ENCODE measurements at places on chromosomes 1 and 21.

DNA sequence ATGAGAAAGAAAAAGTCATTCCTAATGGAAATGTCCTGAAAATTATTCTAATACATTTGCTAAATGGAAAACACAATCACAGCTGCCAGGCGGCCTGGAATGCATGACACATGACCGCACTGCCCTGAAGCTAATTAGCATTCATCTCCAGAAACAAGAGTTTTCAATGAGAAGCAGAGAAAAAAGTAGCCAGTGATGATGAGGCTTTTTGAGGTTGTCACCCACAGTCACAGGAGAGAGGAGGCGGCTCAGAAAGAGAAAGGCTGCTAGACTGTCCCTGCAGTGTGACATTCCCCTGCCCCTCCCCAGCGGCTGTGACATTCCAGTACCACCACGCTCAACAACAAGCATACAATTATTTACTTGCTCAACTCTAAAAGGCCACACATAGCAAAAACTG lies 122.9 kb upstream of the KRTAP19-8 start:
- no peak for DNase-seq

DNA sequence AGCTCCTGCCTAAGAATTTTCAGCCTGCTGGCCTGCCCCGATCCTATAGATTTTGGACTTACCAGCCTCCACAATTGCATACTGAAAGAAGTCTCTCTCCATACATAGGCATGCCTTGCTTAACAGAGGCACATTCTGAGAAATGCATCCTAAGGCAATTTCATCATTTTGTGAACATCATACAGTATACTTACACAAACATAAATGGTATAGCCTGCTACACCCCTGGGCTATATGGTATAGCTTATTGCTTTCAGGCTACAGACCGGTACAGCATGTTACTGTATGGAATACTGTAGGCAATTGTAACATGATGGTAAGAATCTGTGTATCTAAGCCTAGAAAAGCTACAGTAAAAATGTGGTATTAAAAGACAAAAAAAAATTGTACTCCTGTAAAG lies 174.7 kb downstream of the NRIP1 start:
- no peak for DNase-seq

GRCh38 chr1:28917757-28918118 lies 3.4 kb downstream of the EPB41 start:
- DNase-seq, result no peak

GRCh38 chr1:53465023-53465957 lies 6.1 kb downstream of the DMRTB1 start:
- no peak for DNase-seq

GRCh38 chr1:22916471-22916820 lies 56.2 kb downstream of the LACTBL1 start:
- DNase-seq, result no peak

DNA sequence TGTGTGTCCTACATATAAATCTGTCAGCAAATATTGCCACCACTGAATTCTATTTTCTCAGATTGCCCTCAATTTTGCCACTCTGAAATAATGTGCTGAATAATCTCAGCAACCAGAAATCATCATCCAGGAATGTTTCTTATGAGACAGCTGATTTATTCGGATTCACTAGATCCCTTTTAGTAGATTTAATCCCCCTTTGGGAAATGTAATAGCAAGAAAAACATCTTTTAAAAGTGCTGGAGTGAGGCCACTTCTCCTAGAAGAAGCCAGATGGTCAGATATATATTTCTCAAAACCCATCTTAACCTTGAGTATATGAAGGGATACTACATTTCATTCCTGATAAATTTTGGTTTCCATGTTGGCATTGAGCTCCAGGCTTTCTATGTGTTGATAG lies 327.7 kb downstream of the SMYD3 start:
- no peak for DNase-seq

GRCh38 chr1:230253150-230253549 lies 173.0 kb downstream of the PGBD5 start:
- no peak for DNase-seq

DNA sequence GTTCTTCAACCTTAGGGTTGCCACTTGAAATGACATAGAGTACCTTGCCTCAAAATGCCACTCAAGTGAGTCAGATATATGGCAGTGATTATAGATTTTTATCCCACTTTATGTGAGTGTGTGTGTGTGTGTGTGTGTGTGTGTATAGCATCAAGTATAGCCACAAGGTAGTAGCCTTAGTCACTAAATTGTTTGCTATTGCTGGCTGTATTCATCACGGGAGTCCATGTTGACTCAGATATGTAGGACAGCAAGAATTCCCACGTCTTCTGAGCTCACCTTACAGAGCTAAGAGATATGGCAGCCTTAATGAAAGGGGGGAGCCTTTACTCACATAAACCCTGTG lies 9.3 kb downstream of the ETS2 start:
- DNase-seq, result no peak

DNA sequence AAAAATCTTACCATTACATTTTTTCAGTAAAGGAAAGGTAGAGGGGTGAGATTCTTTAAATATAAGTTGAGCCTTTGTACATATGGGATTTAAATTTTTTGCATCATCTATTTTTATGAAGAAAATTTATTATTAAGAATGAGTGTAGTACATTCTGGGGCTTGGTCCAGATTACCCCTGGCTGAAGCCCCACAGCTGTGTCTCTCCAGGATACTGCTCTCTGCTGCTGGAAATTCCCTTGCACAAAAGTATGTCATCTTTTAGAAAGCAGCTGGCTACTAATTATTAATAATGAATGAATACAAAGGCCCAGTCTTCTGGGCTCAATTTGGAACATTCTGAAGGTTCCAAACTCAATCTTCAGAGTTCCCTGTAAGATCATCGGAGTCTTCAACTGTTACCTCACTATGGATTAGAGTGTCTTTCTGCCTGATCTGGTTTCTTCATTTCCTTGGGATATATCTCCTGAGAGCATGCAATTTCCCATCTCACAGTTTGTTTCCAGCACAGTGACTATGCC lies 428.6 kb upstream of the BRINP3 start:
- no peak for DNase-seq

- no peak for DNase-seq
Measured at GRCh38 chr1:10753299-10753698, 43.1 kb downstream of the CASZ1 start.

GRCh38 chr1:19165501-19165900 lies 44.6 kb downstream of the UBR4 start:
- no peak for DNase-seq

DNA sequence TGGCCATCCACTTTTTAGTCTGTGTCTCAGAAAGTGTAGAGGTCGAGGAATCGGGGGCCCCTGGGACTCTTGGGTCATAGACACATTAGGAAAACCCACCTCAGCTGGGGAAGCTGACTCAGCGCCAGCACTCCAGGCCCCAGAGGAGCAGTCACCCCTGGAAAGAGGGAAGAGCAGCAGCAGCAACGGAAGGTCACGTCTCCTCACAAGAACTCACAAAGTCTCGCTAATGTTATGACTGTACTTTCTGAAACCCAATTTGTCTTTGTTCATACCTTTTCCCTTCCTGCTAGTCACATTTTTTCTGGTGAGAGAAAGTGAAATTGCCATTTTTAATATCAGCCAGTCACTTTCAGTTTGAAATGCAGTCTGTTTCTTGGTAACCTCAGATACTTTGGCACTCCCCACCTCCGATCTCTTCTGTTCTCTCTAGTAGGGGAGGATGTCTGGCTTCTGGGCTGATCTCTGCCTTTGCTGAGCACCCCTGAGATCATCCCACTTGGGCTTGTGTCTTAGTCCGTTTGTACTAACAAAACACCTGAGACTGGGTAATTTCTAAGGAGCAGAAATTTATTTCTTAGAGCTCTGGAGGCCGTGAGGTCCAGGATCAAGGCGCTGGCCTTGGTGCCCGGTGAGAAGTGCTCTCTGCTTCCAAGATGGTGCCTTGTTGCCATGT lies 6.0 kb upstream of the NLRP3 start:
- no peak for DNase-seq

DNA sequence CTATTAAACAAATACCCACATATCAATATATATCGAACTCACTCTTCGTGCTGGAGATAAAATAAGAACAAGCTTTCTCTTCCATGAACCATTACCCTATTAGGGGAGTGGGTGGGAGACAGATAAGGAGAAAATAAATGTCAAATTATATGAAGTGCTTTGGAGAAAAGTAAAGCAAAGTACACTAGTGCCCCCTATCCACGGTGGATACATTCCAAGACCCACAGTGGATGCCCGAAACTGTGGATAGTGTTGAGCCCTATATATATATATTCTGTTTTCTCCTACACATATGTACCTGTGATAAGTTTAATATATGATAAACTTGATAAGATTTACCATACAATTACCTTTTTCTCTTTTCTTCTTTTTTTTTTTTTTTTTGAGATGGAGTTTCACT lies 54.6 kb downstream of the FH start:
- DNase-seq, result no peak

GRCh38 chr1:204692325-204692840 lies 6.8 kb upstream of the LRRN2 start:
- no peak for DNase-seq

GRCh38 chr1:229862017-229862774 lies 204.8 kb upstream of the GALNT2 start:
- DNase-seq, result no peak

DNA sequence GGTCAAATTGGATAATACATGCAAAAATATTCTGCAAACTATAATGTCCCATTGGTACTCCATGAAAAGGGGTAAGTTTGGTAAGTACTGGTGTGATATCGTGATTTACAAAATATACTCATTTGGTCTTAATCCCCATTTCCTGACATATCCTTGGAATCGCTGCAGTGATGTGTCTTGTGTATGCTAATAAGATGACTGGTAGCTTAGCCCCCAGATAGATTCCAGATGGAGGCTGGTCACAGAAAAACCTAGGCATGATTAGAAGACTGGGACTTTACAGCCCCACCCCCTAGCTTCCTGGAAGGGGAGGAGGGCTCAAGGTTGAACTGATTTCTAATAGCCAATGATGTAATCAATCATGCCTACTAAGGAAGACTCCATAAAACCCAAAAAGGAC lies 3.0 kb downstream of the VAMP4 start:
- DNase-seq, result no peak

- DNase-seq, result no peak
Measured at GRCh38 chr1:152728986-152729385, 21.0 kb downstream of the LCE4A start.

DNA sequence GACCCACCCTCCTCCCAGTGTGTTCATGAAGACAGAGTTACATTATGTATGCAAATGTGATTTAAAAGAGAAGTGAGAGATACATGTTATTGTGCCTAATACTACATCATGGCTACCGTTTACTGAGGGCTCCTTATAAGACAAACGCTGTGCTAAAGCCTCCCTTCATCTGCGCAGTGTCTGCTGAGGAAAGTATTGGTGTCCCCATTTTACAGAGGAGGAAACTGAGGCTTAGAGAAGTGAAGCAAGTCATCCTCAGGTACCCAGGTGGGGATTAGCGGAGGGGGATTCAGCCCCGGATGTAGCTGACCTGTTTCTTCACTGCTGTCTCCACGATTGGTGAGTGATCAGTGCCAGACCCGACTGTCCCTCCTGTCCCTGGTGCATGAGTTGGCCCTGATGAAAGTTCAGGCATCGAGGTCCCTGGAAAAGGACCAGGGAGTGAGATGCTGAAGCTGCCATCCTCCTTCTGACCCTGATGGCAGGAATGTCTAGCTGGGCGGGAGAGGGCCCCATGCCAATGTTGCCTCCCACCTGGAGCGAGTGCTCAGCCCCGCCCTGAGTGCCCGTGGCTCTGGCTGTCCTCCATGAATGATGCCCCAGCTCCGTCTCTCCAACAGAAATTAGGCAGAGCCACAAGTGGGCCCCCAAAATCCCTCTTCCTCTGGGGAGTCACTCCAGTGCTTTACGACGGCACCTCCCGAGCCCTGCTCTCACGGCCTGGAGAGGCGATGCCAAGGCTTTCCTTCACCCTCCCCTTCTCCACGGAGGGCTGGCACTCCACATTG lies 204.7 kb downstream of the KAZN start:
- no peak for DNase-seq

DNA sequence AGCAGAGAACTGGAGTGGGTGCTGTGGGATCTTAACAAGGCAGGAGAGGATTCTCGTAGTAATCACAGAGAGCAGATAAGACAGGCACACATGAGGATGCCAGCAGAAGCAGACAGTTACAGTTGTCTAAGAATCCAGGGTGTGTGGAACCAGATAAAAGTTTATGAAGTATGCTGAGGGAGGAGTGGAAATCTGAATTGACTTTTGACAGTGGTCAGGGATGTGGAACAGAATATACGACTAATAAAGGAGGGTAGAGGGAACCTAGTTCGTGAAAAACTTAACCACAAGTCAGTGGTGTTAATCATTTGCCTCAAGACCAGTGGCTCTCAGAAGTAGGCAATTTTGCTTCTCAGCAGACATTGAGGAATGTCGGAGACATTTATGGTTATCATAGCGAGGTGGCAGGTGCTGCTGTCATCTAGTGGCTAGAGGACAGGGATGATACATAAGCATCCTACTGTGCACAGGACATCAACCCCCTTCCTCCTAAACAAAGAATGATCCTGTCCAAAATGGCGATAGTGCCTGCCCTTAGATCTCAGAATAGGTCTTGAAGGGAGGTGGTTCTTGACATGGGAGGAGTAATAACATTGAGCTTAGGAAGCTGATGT lies 3.0 kb downstream of the LRRC8D start:
- DNase-seq, result no peak

DNA sequence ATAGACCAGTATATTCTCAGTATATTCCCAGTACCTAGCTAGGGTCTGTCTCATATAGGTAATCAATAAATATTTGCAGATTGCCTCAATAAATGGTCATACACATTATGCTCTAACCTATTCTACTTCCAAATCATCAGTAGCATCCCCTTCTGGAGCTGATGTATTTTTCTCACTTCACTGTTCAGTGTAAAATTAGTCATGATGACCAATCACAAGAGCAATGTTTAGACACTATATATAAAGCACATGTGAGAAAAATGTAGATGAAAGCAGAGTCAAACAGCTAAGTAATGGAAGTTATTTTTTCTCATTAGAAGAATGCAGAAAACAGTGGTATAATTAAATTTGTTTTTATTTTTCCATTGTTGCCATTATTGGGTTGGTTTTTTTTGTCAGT lies 34.7 kb downstream of the EPRS1 start:
- no peak for DNase-seq

GRCh38 chr1:28646040-28646439 lies 2.4 kb upstream of the RNU11 start:
- no peak for DNase-seq

DNA sequence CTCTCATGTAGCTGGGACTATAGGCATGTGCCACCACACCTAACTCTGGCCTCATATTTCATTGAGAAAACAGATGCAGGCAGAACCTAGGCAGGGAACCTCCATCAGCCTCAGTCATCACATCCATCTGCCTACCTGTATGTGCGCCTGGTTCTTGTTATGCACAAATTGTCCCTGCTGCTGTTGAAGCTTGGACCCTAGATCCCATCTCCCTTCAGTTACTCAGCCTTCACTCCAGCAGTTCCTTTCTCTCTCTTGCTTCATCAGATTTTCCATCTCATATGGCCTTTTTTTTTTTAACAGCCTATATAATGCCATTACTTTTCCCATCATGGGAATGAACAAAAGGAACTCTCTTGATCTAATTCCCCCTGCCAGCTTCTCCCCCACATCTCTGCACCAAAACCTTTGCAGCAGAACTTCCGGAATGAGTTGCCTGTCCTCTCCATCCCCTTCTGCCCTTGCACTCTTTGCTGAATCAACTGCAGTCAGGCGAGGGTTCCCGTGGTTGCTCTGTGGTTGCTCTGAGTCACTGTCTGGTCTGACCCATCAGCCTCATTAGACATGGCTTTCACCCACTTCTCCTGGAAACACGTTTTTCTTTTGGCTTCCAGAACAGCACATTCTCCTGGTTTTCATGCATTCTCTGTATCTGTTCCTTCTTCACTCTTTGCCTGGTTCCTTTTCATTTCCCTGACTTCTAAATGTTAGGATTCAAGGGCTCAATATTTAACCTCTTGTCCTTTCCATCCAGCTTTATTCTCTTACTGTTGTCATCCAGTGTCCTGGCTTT lies 41.5 kb downstream of the UBE4B start:
- no peak for DNase-seq
